ENCODE measurements at places on chromosomes 11 and 22.
A peak's percentile ranks its signal among the peaks of the same experiment; 100 is the strongest.

- DNase-seq: no peak
These were observed 1278.4 kb upstream of the TENM4 start for GRCh38 chr11:80719292-80719646.

DNA sequence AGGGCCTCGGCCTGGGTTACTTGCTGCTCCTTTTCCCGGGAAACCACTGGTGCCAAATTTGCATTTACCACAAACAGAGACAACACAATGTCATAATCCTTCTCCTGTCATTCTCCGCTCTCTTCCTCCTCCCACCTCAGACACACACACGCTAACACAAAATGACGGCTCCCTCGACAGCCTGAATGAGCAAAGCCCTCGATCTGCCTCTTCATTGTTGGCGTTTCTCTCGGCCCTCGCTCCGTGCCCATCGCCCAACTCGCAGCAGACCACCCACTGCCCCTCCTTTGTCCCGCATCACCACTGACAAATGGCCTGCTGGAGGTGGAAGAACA lies 12.5 kb upstream of the TCF20 start:
- no peak for DNase-seq

GRCh38 chr11:64517992-64518391 lies 73.0 kb upstream of the SLC22A12 start:
- DNase-seq: no peak

- no peak for DNase-seq
These were observed 71.2 kb downstream of the LDLRAD3 start for GRCh38 chr11:36014898-36015665.

DNA sequence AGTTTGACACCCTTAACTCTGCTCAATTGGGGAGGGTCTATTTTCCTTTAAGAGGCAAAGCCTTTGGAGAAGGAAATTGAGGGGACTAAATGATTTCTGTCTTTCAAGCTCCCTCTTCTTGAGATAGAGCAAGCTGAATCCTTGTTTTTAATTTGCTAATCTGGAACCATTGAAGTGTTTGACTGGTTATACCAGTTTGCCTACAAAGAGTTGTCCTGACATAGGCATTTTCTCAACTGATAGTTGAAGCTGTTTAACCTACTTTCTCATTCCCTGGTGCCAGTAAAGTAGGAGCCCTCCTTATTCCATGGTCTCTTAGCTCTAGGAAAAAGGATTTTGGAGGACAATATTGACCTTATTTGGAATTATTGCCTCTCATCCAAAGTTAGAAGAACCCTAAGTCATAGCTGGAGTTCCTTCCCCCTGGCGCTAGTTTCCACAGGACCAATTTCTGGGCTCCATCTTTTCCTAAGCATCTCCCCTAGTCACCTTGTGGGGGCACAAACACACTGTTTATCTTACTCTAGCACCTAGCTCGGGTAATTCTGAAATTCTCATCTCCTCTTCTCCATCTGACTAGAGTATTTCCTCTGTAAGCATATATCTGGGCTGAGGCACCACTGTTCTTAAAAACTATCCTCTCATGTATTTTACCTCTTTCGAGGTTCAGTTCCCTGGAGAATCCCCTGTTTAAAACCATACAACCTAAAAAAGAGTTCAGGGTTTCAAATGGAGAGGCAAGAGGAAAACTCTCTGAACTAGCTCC lies 7.4 kb downstream of the ZDHHC5 start:
- no peak for DNase-seq

GRCh38 chr22:36454916-36455570 lies 26.4 kb downstream of the TXN2 start:
- peak; percentile 95 for DNase-seq

- no peak for DNase-seq
These were observed 385.1 kb upstream of the CCDC90B start for GRCh38 chr11:83671289-83671688.

GRCh38 chr11:97610000-97610399 lies 1220.2 kb downstream of the JRKL start:
- DNase-seq: no peak

GRCh38 chr22:25814685-25815084 lies 72.7 kb downstream of the MYO18B start:
- DNase-seq: no peak

DNA sequence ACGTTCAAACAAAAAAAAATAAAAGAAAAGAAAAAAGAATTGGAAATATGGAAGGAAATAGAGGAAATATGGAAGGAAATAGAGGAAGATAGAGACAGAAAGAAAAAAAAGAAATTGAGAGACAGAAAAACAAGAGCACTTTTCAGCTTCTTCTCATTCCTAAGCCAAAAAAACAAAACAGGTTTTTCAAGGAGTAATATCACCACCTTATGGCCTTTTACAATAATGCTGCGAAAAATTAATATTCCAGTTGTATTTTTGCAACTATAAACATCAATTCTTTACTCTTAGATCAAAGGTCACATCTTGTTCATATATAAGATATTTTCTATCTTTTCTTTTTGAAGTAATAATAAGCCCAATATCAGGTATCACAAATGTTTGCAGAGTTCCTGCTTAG lies 328.3 kb downstream of the FAT3 start:
- no peak for DNase-seq

DNA sequence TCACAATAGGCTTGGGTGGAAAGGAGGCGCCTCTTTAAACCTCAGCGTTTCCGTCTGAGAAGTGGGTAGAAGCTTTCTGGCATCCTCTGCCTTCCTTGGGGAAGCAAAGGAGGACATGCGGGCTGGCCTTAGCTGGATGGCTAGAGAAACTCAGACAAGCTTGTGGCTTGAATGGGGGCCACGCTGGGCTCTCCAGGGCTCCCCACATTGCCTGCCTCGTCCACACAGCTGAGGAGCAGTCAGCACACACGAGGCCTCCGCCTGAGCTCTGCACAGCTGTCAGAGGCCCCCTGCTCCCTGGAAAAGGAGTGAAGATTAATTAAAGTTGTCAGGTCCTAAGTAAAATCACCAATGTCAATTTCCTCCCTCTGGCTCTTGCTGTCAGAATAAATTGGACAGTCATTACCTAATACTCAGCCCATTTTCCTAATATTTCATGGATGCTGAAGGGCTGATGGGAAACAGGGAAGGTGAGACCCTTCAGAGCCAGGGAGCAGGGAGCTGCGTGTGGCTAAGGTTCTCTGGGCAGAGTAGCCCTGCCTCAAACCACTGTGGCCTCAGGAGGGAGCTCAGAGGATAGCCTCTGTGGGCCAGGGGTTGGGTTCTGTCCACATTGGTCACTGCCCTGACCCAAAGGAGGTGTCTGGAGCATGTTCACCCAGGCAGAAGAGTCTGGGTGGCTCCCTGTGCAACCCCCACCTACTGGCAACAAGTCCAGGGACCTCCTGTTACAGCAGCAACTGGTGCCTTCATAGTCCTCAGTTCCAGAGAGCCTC lies 118.3 kb upstream of the CD82 start:
- DNase-seq: no peak

- no peak for DNase-seq
These were observed 16.5 kb downstream of the SLC22A12 start for GRCh38 chr11:64607381-64607985.

Measured in activated T-cell treated with anti-CD3 and anti-CD28 coated beads, Interleukin-2, amount 50 U/mL, for 4 hours (primary cell).